ENCODE measurements at places on chromosomes 12 and 14.

- DNase-seq: no peak
Measured at GRCh38 chr14:42045383-42045782, 438.7 kb downstream of the LRFN5 start.

DNA sequence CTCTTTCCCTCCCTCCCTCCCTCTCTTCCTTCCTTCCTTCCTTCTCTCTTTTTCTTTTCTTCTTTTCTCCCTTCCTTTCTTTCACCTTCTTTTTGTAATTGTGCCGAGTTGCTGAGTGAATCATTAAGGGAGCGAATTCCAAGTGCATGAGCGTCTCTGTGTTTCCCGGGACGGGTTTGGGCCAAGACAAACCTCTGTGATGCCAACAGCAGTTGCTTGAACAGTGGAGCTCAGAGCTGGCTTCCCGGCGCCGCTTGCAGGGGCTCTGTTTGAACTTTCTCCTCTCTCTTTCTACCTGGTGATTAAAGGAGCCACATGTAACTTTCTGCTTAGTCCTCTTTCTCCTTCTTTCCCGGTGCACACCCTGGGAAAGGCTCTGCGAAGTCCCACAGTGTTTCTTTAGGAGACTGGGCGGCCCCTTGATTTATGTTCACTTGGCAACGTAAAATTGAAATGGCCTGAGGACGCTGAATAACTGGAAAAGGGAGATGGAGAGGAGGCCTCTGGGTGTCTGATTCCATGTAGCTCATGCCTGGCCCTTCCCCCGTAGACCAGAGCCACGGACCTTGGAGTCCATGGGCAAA, 33.7 kb upstream of the MAP1LC3B2 start:
- no peak for DNase-seq

DNA sequence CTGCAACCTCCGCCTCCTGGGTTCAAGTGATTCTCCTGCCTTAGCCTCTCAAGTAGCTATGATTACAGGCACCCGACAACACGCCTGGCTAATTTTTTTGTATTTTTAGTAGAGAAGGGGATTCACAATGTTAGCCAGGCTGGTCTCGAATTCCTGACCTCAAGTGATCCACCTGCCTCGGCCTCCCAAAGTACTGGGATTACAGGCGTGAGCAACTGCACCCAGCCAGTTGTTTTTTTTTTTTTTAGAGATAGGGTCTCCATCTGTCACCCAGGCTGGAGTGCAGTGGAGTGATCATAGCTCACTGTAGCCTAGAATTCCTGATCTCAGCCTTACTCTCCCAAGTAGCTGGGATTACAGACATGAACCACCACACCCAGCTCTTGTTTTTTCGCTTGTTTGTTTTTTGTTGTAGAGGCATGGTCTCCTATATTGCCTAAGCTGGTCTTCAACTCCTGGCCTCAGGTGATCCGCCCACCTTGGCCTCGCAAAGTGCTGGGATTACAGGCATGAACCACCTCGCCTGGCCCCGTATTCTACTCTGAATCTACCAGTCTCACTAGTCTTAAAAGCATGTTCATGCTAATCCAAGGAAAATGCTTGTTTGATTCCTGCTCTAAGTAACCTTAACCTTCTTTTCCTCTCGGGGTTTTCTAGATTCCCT, 31.7 kb upstream of the STRN3 start:
- no peak for DNase-seq

DNA sequence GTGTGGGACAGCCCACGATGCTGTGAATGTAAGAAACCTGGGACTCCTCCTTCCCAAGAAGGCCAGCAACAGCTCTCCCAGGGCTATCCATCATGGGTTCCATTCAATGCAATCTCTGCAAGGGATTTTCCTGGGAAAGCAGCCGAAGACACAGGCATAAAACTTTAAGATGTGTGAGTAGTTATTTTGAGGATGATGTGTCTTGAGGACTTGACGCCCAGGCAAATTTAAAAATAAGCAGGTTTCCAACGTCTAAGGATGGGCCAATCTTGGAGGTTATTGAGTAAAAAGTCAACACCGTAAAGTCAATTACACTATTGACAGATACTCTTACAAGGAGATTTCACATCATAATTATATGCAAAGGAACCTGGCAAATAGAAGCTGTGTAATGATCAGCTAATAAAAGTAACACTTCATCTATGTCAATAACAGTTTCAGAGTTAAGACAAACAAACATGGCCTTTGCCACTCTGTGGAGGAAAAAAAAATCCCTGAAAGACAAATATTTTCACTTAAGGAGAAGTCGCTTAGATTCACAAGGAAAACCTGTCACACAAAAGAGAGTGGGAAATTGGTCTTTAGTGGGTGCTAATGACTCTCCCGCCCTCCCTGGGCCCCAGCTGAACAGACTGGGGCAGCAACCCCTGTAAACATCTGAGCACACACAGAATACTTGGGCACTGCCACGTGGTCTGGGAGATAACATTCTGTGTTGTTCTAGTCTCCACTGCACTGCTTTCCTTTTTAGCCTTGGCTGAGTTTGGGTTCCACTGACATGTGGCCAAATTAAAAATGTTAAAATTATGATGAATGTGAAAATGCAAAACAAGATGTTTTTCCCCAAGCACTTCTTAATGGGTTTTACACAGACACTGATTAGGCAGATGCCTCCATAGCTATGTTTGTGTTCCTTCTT, 240.9 kb downstream of the FOXN3 start:
- DNase-seq: no peak

- no peak for DNase-seq
Measured at GRCh38 chr14:75294649-75295033, 16.0 kb downstream of the FOS start.

GRCh38 chr12:24889411-24889810, 59.5 kb downstream of the BCAT1 start:
- no peak for DNase-seq

- no peak for DNase-seq
Measured at GRCh38 chr14:85428926-85429325, 101.0 kb upstream of the FLRT2 start.

DNA sequence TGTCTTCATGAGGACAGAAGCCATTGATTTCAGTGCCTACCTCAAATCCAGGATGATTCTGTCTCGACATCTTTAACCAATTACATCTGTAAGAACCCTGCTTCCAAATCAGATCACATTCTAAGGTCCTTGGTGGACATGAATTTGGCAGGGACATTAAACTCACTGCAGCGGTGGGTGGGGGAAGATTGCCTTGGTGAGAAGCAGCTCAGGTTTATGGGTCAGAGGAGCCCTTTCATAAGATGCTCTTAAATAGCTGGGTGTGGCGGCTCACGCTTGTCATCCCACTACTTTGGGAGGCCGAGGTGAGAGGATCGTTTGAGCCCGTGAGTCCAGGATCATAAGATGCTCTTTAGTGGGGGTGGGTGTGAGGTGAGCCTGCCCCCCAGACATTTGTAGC, 42.9 kb downstream of the ELK3 start:
- no peak for DNase-seq

DNA sequence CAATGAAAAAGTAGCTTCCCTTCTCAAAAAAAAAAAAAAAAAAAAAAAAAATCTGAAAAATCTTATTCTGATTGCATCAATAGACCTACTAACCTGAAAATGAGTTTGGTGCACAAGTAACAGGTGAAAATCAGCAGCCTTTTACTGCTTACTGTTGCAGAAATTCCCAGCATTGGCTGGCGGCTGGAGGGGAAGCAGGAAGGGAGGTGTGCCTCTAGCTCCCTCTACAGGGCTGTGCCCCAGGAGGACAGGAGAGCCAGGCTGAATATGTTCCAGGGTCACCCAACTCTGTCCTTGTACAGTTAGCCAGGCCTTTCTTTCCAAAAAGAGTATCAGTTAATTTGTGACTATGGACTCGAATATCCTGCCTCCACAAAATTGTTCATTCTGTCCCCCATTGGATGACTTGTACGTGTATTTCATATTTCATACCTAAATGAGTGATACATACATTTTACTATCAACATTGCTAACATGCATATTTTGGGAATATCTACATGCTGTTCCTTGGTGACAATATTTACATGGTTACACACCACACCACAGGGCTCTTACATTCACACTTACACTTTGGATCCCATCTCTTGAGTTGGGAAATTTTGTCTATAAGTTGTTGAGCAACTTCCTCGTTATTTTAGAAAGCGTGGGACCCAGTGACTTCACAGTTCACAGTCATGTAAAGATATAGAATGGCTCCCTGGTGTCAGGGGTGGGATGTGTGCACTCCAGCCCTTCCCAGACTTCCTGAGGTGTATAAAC, 124.8 kb downstream of the SAMD4A start:
- DNase-seq: peak; percentile 14

- DNase-seq: no peak
Measured at GRCh38 chr14:56413721-56414120, 165.9 kb upstream of the TMEM260 start.

DNA sequence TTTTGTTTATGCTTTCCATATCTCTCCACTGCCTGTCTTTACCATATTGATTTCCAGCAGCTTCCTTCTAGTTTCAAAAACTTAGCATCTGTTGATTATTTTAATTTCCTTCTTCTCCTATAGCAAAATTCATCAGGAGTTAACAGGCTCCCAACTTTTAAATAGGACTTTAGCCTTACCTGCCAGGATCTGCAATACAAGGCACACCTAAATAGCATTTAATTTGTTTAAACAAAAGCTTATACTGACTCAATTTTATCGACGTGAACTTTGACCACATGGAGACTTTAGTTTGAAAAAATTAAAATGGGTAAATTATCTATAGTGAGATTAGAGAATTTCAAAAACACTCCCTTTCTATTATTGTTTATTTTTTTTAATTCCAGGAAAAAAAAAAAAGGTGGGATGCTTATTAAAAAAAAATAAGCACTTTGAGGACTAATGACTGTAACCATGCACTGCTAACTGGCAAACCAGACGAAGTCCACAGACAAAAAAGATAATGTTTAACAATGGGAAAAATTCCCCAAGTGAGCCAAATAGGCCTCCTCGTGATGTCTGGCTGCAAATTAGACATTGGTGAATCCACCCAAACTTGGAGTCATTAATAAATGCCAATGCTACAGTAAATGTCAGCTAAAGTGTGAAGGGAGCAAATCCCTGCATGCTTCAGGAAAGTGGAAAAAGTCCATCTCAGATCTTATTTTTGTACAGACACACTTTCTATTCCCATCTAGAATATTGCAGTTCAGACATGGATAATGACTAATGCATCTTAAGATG, 40.7 kb downstream of the RMST start:
- DNase-seq: no peak

DNA sequence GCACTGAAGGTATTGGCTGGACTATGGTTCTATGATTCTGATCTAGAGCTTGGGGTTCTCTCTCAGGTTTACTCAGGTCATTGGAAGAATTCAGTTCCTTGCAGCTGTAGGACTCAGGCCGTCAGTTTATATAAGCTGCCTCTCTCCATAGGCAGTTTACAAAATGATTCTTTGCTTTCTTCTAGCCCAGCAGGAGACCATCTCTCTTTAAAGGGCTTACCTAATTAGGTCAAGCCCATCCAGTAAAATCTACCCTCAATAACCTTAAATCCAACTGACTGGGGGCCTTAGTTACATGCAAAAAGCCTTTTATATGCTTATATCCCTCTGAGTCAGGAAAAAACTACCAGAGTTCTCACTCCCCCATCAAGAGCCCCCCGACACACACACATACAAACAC, 80.5 kb upstream of the GARIN6 start:
- no peak for DNase-seq

GRCh38 chr14:32078023-32078857, 1.1 kb downstream of the ARHGAP5 start:
- DNase-seq: peak; percentile 28

DNA sequence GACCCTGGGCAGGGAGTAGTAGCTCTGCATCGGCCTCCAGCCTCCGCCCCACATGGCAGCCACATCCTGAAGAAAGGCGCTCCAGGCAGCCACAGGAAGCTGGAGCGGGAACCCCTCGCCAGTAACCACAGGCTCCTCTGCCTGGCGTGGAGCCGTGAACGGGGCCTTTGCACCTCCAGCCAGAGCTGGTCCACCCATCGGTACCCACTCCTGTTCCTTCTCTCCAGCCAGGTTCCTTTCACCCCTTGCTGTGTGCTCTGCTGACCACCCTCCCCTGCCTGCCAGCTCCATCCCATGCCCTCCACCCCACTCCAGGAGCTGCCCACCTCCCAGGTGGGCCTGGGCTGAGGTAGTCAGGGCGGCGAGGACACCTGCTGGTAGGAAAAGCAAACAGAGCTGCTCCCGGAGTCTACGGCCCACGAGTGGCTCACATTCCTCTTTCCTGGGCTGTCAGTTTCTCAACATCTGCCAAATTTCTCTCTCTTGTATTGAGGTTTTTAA, 2.7 kb downstream of the TGFB3 start:
- peak; percentile 49 for DNase-seq

GRCh38 chr12:130702966-130703732, 12.9 kb downstream of the RIMBP2 start:
- DNase-seq: no peak

DNA sequence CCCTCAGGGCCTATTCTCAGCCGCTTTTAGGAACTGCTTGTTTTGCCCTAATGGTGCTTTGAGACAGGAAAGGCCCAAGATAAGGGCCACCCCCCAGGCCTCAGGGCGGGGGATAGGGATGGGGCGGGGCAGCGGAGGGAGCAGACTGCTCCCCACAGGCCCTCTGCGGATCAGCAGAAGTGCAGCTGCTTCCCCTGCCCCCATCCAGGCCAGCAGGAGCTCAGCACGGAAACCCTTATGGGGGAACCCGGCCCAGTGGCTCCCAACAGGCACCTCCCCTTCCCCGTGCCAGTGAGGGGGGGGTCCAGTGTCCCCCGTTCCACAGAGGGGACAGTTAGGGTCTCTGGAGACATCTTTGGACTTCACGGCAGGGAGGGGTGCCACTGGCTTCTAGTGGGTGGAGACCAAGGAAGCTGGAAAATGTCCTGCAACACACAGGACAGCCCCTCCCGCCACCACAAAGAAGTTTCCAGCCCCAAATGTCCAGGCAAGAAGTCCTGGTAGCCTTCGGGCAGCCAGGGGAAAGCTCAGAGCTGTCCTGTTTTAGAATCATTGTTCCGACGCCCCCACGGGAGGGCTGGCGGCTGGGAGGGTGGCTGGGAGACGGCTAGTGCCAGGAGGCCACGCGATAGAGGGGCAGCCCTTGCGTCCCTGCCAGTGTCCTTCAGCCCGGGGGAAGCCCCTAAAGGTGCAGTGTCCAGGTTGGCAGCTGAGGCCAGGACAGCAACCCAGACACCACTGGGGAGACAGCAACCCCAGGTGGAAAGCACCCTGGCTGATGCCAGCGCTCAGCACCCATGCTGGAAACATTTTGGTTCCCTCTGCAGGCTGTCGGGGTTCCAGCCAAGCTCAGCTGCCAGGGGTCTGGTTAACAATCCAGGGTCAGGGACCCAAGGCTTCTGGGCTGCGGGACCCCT, 10.4 kb upstream of the GPR132 start:
- DNase-seq: no peak

GRCh38 chr12:54475537-54475936, 2.1 kb upstream of the GTSF1 start:
- DNase-seq: no peak

- no peak for DNase-seq
Measured at GRCh38 chr14:89430391-89431236, 13.6 kb upstream of the FOXN3 start.

Measured in caudate nucleus (tissue), 63 donors.